ENCODE measurements at places on chromosomes 7 and 10.

- DNase-seq: no peak
Measured at GRCh38 chr7:68900096-68900495, 698.2 kb upstream of the AUTS2 start.

DNA sequence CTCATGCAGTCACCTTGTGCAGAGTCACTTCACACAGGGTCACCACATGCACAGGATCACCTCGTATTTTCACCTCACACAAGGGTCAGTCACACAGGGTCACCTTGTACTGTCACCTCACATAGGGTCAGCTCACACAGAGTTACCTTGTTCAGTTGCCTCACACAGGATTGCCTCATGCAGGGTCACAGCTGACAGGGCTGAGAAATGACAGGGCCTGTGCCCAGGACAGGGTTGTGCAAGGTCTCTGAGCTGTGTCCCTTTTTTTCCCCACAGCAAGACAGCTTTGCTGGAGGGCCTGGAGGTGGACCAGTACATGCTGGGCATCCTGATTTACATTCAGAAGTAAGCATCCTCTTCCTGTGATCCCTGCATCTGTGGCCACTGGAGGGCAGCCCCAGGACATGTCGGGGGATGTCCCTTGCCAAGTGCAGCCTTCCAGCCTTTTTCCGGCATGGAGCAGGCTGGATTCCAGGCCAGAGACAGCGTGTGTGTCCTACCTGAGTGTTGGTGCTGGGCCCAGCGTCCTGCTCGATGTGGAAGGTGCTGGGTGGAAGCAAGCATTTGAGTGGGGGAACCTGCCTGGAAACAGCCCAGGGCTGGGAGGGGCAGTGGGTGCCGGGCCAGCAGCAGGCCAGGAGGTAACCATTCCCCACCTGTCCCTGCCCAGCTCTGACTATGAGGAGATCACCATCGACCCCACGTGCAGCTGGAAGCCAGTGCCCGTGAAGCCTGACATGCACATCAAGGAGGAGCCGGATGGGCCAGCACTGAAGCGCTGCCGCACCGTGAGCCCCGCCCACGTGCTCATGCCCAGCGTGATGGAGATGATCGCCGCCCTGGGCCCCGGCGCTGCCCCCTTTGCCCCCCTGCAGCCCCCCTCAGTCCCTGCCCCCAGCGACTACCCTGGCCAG, 16.3 kb downstream of the ZMIZ2 start:
- DNase-seq: no peak

GRCh38 chr7:5621776-5622175, 159.7 kb downstream of the RNF216 start:
- no peak for DNase-seq

- no peak for DNase-seq
Measured at GRCh38 chr7:76509931-76510877, at the start of gene UPK3B. TSS of gene UPK3B (plus strand) at chr7:76510552. CDS start at chr7:76510653, 101 bp downstream.

- no peak for DNase-seq
Measured at GRCh38 chr10:26858707-26859034, 2.1 kb downstream of the ABI1 start.

GRCh38 chr10:78432583-78432982, 398.9 kb downstream of the RPS24 start:
- peak; percentile 46 for DNase-seq

GRCh38 chr10:86345296-86345858, 21.2 kb downstream of the GRID1 start:
- DNase-seq: no peak

DNA sequence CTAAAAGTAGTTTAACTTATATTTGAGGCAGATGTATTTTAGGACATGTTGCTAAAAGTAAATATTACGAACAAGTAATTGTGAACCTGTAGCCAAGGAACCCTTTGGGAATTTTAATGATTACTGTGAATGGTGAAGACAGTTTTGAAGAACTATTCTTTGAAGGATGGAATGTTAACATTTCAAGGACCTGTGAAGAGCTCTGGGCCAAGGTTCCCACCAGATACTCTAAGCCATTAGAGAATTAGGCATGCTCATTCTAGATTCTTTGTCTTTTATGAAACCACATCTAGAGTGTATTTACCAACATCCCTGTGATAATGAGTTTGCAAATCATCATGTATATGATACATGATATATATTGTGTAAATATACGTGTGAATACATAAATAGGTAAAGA, 99.8 kb downstream of the SEPTIN7 start:
- no peak for DNase-seq

GRCh38 chr10:77710081-77710551, 72.5 kb upstream of the KCNMA1 start:
- no peak for DNase-seq

DNA sequence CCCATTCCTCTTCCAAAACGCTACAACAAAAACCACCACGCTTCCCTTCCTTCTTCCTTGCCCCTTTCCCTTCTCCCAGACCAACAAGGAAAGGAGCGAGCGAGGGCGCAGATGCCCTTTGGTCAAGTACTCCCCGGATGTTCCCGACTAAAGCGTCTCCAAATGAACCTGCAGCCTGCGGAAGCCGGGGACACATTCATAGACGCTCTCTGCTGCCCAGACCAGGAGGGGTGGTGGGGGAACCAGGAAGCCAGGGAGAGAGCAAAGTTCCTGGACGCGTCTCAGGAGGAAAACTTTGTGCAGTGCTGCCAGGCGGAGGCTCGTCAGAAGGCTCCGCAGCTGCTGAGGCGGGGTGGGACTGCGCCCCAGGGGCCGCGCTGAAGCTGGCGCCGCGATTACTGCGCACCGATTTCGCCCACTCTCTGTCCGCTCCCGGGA, 754 bp downstream of the SEMA3D start:
- DNase-seq: peak; percentile 32

DNA sequence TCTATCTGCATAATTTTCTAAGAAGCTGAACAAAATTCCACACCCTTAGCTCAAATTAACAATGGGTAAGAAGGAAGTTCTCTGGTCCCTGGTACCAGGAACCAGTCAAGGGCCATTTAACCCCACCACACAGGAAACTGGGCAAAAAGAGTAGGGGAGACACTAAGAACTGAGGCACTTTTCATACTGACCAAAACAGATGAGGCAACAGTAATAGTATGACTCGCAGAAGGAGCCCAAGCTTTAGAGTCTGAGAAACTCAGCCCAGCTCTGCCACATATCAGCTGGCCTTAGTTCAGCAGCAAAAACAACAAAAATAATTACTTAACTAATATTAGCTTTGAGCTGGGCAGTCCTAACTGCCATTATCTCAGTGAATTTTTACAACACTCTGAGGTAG, 221.2 kb downstream of the FAM107B start:
- DNase-seq: peak; percentile 68

GRCh38 chr7:38777609-38778008, 131.4 kb downstream of the VPS41 start:
- DNase-seq: no peak

- DNase-seq: no peak
Measured at GRCh38 chr10:48685731-48686130, 1.1 kb downstream of the WDFY4 start.

DNA sequence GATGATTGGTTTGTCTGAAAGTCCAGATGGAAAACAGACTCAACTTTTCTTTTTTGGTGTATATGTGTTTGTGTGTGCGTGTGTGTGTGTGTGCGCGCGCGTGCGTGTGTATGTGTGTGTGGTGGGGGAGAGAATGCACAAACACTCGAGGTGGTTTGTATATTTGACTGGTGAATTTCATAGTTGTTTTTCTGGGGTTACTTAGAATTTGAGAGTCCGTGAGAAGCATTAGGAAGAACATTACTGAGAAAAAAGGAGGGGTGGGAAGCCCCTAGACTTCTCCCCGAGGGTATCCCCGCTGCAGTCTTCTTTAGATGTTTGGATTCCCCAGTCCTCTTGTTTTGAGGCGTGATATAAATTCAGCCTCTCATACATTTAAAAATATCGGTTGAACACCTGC, 6.0 kb downstream of the CAMK1D start:
- DNase-seq: no peak

DNA sequence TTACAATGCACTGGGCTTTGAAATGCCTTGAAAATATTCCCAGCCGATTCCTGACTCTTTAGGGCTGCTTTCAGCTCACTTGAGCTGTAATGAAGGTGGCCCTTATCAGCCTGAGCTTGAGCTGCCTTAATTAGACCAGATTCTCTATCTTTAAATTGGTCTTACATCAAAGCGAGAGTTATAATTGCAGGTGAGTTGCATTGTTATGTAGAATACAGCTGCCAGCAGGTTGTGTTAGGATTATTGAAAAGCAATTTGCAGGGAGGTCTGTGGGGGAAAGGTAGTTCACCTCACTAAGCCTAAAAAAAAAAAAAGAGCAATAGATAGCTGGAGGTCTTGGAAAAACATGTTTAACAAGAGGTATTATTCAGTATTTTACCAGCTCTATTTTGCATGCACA, 142.2 kb upstream of the HABP2 start:
- DNase-seq: no peak

- no peak for DNase-seq
Measured at GRCh38 chr10:35705051-35705450, 63.0 kb upstream of the FZD8 start.

DNA sequence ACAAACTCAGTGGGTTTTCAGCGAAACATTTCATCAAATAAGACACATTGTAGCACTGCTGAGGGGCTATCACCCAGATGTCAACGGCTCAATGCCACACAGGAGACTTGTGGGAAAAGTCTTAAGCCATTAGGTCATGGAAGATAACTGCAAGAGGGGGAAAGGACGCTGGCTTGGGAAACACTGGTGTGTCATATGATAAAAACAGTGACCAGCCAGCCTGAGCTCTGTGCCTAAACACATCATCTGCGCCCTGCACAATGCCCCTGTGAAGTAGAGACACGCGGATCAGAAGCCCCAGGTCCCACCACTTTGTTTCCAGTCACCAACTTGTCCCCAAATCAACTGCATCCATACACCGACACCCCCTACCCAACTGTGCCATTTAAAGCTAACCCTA, 116.7 kb downstream of the TNS3 start:
- no peak for DNase-seq

GRCh38 chr10:5485948-5486852, 13.2 kb downstream of the CALML5 start:
- no peak for DNase-seq

DNA sequence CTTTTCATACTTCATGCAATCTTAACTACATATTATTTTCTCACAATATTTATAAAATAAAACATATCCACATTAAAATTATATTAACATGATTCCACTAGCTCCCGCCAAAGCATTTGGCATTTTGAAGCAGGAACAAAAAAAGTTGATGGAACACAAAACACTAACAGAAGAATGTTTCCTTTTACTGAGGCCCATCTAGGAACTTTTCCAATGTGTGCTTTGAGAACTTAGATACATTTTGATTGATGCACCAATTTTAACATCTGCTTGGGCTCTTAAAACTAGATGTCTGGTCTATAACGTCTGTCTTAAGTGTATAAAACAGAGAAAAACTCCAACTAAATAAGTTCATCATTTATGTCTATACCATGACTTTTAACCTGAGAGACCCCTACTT, 1214.8 kb downstream of the SORCS1 start:
- DNase-seq: no peak

- no peak for DNase-seq
Measured at GRCh38 chr10:86260564-86260963, 106.0 kb downstream of the GRID1 start.

- DNase-seq: no peak
Measured at GRCh38 chr7:92699966-92700514, 109.8 kb upstream of the FAM133B start.

- peak; percentile 44 for DNase-seq
Measured at GRCh38 chr7:133344275-133344674, 91.4 kb downstream of the EXOC4 start.

- no peak for DNase-seq
Measured at GRCh38 chr7:158265743-158266080, 321.9 kb downstream of the PTPRN2 start.

DNA sequence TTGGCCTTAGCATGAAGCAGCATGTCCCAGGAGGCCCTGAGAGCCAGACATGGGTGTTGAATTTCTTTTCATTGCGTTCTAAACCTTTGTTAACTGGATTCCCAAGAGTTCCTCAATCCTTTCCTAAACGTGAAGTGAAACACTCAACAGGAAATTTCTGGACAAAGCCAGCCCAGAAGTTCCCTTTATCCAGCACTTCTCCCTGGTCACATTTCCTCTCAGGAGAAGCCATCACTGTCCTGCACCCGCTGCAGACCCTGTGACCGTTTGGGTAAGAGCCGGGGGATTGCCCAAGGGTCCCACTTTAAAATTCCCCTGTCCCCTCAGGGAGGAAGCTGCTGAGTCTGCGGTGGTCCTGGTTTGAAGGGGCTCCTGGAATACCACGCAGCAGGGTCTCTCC, 88.0 kb upstream of the ZPBP start:
- no peak for DNase-seq

Measured in AG08395 (cell line).